Left hindlimb (tissue), 1 donor: ENCODE measurements at places on chromosomes 3 and 15.

DNA sequence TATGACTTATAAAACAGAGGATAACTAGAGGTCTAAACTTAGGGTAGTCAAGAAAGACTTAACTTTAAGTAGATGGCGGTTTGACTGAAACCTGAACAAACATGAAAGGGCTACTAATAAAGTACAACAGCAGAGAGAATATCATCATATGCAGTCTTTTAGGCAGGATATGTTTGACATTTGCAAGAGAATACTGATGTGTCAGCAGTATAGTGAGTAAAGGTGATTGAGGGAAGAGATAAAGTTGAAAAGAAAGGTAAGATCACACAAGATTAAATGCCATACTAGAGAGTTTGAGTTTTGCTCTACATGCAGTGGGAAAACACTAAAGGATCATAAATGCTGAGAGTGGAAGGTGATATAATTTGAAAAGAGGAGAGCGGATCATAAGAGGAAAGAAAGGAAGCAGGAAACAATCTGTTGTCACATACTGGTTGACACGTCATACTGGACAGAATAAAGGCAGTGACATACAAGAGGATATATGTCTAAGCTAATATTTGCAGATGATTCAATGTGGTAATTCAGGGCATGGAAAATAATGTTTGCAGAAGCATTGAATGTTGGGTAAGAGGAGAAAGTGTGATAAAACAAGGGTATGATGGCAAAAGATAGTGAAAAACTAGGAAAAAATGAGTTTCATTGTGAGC, 223.0 kb downstream of the EPHA6 start:
- no peak for DNase-seq

- no peak for DNase-seq
Observed at GRCh38 chr3:184772667-184773272, 39.2 kb upstream of the VPS8 start.

- no peak for DNase-seq
Observed at GRCh38 chr3:37501571-37502313, 327.4 kb upstream of the LRRFIP2 start.

DNA sequence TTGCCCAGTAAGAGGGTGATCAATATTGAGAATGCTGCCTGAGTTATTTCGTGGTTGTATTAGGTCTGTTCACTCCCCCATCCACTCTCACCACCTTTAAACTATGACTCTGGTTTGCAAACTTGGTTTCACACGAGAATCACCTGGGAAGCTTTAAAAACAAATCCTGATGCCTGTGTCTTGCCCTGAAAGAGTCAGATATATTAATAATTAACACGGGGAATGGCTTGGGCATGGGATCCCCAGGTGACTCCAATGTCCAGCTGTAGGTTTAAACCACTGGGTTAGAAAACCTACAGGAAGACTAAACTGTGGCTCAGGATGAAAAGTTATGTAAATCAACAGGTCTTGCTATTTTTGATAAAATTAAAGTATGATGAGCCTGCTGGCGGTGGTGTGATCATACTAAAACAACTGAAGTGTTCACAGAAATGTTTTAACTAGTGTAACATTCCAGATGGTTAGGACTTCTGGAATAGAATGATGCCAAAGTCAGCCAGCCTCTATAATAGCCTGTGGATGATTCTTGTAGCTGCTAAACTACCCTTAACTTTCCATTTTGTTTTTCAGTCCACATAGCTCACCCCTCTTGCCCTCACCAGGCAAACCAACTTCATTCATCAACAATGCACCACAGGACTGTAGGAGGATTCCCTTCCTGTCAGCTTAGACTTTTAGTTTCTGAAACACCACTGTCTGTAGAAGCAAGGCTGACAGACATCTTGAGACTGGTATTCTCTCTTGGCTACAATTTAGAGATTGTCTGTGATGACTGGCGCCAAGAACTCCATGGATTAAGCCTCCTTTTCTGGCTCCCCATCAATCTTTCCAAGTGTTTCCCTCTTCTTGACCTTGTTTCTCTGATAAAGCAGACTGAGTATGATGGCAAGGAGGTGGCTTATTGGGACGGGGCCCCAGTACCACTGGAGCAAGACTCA, 119.1 kb upstream of the ADAMTS9 start:
- DNase-seq, result no peak

DNA sequence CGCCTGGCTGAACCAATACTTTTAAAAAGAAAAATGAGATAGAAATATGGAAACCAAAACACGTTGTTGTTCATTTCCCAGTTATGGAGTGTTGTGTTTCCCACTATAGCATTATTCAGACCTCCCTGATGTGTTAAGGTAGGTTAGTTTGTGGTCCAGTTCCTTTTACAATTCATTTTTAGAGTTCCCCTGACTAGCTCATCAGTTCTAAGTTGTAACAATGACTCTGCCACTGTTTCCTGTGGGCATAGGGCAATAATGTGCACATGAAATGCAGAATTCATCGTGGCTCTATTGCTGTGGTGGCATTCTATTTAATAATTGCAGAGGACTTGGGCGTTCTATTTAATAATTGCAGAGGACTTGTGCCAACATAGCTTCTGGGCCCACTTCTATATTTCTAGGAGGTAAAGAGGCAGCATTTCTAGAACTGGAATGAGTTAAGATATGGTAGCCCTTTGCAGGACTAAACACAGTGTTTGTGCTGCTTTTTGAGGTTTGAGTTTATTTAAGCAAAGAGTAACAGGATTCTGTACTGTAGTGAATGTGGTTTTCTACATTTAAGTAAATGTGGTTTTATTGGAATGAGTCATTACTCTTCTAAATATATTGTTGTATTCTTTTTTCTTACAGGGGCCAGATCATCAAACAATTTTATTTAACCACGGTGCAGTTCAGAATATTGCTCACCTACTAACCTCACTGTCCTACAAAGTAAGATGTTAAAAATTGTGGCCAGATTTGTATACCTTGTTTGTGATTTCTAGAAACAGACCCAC, 47.5 kb downstream of the ARMC8 start:
- no peak for DNase-seq

DNA sequence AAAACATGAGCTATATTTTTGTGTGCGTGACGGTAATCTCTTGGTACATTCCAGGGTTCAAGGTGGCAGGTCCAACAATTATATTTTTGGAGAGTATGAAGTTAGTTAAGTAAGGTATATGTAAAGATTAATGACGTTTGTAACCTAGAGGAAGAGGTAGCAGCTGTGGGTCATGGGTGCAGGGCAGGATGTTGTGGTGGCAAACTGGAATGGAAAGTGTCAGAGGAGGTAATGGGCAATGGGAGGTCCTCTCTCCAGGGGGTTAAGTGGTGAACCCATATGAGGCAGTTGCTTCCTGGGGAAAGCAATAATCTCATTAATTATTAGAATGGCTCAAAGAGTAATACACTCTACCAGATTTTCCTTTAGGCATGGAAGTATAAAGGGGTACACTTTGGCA, 1.0 kb upstream of the CD200R1L start:
- DNase-seq, result no peak

- DNase-seq, result no peak
Observed at GRCh38 chr3:160739079-160739478, 17.0 kb upstream of the PPM1L start.

DNA sequence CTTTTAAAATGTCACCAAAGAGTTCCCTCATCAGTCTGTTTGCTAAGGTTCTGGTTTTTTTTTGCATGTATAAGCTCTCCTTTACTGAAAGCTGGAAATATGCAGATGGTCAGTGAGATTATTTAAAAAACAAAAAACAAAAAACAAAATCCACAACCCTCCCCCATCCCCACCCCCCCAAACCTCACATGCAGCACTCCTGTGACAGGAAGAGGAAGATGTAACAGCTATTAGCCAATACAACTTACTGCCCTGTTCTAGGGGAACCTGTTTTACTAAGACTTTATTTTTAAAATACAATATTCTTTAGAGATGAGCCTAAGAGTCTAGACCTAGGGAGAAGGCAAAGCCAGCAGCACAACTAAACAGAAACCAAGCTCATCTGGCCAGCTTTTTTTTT, 39.5 kb downstream of the ANP32A start:
- no peak for DNase-seq

- DNase-seq, result no peak
Observed at GRCh38 chr3:48715174-48715800, 1.7 kb downstream of the IP6K2 start.

DNA sequence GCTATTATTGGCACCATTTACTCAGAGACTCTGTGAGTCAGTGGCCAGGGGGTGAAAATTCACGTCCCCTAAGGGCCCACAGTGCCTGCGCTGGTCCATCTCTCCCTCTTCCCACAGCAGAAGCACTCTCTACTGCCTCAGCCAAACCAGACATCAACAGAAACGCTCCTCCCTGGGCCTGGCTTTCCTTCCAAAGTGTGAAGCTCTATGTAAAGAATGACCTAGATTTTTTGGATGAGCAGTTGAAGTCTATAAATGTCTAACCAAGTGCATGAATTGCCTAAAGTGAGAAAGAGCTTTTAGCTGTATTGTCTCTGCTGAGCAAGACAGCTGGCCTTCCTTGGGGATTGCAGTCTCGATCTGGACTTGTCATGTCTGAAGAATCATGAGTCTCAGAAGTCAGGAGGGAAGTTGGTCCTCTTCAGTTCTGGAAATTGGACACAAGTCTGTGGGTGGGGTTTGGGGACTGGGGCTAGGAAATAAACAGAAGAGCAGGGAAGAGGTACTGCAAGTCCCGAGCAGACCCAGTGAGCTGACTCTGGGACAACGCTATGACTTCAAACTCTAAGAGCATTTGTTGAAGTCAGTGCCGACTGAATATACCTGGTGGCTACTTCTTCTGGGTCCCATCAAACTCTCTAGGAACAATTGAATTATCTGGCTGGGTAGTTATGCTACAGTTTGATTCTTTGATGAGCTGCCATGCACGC, 29.0 kb downstream of the RASGRP1 start:
- DNase-seq, result no peak

- DNase-seq, result no peak
Observed at GRCh38 chr3:155995525-155996370, 124.6 kb upstream of the KCNAB1 start.

GRCh38 chr15:83092309-83092976, 15.0 kb upstream of the TM6SF1 start:
- no peak for DNase-seq

DNA sequence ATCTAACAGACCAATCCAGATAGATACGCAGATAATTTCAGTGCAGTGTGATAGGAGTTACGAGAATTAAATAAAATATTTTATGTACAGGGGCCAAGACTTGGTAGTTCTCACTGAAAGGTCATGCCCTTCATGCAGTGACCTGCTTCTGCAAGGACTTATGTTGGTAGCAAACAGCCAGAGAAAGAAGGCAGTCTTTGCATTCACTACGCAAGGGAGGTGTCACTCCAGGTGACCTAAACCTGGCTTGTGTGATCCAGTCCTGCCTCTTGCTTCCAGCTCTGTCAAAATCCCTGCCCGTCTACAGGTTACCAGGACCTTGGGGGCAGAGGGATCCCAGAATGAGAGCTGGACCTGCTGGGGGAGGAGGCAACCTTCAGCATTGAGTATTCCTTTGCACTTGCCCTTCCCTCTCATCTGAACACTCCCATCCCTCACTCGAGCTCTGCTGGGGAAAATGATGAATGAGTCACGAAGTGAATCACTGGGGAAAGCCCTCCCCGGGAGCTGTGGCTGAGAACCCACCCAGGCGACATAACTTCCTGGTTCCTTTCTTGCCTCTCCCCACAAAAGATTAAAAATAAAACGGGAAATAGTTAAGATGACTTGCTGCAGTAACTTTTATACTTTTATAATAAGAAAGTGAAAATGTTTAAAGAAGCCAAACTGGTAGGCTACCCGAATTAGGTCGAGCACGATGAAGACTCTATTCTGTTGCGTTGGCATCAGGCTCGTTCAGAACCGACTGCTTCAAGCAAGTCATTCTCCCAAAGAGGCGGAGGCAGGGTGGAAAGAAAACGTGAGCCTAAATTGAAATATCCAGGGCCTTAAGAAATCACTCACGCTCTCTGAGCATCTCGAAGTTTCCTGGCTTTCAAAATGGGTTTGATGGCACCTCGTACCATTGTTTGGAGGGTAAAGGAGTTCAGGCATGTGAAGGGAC, 216.1 kb downstream of the SLCO3A1 start:
- DNase-seq, result no peak

DNA sequence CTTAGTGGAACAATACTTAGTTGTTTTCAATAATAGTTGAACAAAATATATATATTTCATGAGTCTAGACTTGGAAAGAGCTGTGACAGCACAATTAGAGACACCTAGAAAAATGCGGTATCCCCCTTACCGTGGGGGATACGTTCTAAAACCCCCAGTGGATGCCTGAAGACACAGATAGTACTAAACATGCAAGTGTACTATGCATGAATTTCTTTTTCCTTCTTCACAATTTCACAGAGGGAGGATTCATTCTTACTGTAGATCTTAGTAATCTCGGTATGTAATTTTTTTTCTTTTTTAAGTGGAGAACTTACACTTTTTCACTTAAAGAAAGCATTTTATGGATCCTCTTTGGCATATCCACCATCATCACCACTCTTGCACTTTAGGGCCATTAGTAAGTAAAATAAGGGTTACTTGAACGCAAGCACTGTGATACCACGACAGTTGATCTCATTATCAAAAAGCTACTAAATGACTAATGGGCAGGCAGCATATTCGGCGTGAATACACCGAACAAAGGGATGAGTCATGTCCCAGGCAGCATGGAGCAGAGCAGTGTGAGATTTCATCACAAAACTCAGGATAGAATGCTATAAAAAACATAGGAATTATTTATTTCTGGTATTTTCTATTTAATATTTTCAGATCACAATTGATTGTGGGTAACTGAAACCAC, 72.3 kb upstream of the ZNF280D start:
- DNase-seq, result no peak

DNA sequence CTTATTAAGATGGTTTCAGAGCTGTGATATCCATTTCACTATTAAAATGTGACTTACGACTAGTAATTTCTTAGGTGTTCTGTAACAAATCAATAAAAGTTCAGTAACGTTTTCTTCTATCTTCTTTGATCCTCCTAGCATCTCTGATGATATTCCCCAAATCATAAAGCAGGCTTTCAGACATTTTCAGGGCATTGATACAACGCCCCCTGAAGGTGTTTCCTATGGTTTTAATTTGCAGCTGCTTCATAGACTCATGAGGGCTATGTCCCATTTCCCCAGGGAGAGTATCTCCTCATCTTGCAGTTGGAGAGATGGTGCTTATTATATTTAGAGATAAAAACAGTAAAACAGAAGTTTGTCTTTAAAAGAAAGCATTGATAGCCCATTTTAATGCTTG, 246.8 kb upstream of the CNTN3 start:
- no peak for DNase-seq

DNA sequence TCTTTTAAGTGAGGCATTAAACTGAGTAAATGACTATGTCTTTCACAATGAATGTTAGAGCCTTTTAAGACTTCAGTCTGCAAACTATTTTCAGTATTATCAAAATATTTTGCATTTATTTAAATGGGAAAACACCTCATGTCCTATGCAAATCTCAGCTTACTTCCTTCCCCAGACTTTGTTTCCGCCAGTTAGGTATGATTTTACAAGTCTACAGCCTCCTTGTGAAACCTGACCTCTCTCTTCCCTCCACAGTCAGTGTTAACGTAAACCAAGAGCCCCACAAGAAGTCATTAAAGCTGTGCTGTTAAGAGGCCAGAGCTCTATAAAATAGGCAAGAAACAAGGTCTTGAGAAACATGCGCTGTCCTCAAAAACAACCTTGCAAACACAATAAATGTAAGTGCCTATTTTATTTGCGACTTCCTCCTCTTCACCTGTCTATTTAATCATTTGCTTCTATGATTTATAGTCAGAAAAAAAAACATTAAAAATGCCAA, 48.3 kb downstream of the PRTG start:
- DNase-seq, result no peak

- no peak for DNase-seq
Observed at GRCh38 chr3:61966200-61966599, 404.8 kb downstream of the PTPRG start.
